ENCODE measurements at places on chromosomes 3 and 15. TPM values are rescaled to one million over a fixed set of nuclear protein-coding genes. Genes with fewer than 3 reads are reported as not detected.

- no peak for DNase-seq
These were observed 22.9 kb downstream of the FYCO1 start for GRCh38 chr3:45972534-45973402.

DNA sequence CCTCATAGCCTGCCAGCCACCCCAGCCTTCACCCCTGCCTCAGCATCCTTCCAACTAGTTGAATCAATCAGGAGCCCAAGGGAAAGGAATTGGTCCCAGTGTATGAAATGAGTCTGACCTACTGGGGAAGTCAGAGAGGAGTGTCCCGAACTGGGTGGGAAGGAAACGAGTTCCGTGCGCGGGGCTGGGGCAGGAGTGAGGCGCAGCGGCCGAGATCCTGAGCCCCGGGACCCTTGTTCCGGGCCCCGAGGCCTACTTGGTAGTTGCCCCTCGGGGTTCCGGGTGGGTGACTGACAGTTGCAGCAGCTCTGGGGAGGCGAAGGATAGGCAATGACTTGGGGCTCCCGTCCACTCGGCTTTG, 1.1 kb upstream of the PLCL2 start:
- DNase-seq = no peak

- no peak for DNase-seq
These were observed 38.2 kb downstream of the ABHD5 start for GRCh38 chr3:43728947-43729346.

- DNase-seq = no peak
These were observed 13.8 kb upstream of the TEX264 start for GRCh38 chr3:51657234-51657633.

DNA sequence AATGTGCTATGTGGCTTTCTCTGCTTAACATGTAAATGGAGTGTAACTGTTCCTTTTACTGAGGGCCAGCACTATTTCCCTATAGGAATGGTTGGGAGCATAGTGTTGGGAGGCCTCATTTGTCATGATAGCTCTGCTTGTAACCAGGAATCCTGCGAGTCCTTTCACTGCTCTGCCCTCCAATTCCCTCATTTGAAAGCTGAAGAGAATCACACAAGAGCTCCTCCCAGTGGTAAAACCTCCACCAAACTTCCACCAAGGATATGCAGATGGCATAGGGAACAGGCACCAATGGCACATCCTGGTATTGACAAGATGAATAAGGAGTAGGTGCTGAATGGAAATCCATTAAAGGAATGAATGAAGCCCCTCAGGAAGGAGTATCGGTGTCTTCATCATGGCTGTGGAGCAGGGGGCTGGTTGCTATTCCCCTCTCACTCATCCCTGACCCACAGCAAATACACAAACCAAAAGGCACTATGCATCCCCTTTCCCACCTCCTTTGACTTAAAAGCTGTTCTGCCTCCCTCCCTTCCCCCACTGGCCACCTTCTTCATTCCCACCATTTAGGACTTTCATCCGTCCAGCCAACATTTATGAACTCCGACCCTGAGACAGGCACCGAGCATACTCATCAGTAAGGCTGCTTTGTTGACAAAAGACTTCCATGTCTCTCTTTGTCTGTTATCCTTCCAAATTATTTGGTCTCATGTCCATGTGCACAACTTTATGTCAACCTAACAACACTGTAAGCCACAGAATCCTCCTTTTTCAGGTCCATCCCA, 560.8 kb downstream of the FOXP1 start:
- no peak for DNase-seq

- DNase-seq = no peak
These were observed 199.6 kb upstream of the EIF1B start for GRCh38 chr3:40109641-40110490.

GRCh38 chr3:193829781-193830180, 236.8 kb downstream of the OPA1 start:
- DNase-seq = no peak

DNA sequence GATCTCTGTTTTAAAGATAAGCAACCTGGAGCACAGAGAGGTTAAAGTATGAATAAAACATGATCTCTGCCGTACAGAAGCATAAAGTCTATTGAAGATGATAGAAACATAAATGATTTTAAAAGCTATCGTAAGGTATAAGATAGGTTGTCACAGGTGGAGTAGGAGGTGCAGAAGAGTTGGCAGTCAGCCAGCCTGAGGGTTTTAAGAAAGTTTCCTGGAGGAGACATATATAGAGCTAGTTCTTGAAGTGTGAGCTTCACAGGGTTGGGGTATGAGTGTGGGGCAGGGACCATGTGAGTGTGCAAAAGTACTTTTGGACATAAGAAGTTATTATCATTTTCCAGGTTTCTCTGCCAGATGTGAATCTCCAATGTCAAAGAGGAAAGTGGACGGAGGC, 3.9 kb upstream of the FGF12 start:
- peak; percentile 36 for DNase-seq

- no peak for DNase-seq
These were observed 320.6 kb upstream of the KCNH8 start for GRCh38 chr3:18827664-18828063.

DNA sequence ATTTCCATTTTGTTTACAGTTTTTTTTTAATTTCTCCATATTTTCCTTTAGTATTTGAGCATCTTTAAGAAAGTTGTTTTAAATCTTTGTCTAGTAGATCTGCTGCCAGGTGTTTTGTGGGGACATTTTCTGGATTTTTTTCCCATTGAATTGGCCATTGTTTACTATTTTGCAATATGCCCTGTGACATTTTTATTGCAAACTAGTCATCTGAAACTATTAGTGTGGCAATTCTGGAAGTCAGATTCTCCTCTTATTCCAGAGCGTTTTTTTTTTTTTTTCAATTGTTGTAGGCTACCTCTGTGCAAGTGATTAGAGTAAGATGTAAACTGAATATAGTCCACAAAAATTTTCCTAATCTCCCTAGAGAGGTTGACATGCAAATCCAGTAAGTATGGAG, 334.2 kb downstream of the PYDC2 start:
- DNase-seq = no peak

GRCh38 chr15:92808598-92809063, 91.5 kb upstream of the CHD2 start:
- DNase-seq = peak; percentile 86

DNA sequence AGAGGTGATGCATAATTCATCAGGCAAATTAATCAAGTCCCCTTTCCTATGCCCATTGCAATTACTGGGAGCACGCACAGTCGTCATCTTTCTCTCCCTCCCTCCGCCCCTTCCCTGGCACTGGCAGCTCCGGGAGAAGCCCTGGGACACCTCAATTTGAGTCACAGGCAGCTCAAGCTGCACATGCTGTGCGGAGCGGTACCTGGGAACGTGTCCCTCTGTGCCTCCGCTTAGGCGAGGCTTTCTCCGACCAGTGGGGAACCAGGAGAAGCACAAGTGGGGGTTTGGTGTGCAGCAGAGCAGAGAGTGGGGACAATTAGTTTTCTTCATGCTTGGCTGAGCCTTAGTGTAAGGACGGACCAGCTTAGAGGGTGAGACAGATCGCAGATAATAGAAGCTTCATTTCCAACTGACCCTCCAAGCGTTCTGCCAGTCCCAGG, 88.3 kb downstream of the SOX14 start:
- no peak for DNase-seq

- no peak for DNase-seq
These were observed 31.8 kb downstream of the PCSK6 start for GRCh38 chr15:101457696-101458095.

- no peak for DNase-seq
These were observed 23.7 kb downstream of the NEK10 start for GRCh38 chr3:27345493-27345892.

GRCh38 chr3:55482496-55483195, 4.5 kb downstream of the WNT5A start:
- DNase-seq = no peak

- no peak for DNase-seq
These were observed 186.0 kb downstream of the TNIK start for GRCh38 chr3:171274222-171274621.

GRCh38 chr3:14899993-14900618, 47.3 kb upstream of the NR2C2 start:
- DNase-seq = no peak

DNA sequence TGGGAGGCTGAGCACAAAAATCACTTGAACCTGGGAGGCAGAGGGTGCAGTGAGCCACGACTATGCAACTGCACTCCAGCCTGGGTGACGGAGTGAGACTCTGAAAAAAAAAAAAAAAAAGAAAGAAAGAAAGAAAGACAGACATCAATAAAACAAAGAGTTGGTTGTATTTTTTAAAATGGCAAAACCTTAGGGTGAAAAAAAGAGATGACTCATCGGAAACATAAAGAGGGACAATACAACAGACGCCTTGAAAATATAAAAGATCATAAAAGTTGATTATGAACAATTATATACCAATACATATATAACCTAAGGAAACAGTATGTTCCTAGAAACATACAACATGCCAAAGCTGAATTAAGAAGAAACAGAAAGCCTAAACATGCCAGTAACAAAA, 92.8 kb downstream of the SCAPER start:
- no peak for DNase-seq

DNA sequence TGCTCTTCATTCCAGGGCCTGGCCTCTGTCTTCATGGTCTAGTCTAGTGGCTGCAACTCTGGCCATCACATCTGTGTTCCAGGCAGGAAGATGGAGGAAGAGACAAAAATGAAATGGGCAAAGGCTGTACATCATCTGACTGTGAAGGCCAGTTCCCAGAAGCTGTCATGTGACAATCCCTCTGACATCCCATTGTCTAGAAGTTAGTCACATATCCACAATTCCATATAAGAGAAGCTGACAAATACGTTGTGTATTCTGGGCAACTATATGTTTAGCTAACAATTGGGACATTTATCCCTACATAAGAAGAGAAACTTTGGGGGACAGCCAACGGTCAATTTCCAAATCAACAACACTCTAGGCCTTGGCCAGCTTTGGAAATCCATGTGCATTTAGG, 34.5 kb upstream of the C3orf70 start:
- DNase-seq = no peak

DNA sequence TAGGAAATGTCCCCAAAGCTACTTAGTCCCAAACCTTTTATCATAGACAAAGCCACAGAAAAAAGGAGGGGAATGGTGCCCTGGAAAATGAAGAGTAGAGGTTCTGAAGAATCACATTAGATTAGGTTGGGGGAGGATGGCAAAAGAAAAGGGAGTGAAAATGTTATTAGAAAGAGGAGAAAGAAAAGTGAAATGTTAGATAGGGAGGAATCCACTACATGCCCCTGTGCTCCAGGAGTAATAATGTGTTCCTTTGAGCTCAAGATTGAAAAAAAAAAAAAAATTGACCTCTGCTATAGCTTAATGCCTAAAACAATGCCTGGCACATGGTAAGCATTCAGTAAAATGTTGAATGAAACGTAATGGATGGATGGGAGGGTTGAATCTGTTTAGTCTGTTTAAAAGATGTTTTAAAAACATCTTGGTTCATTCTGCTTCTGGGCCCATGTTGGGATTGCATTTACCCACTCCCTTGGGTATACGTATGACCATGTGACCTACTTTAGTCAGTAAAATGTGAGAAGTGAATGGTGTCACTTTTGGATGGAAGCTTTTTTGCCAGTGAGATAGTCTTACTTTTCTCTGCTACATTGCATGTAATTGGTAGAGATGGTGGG, 19.0 kb downstream of the MAPK6 start:
- no peak for DNase-seq

- DNase-seq = no peak
These were observed 76.7 kb downstream of the FLNB start for GRCh38 chr3:58084788-58085543.

DNA sequence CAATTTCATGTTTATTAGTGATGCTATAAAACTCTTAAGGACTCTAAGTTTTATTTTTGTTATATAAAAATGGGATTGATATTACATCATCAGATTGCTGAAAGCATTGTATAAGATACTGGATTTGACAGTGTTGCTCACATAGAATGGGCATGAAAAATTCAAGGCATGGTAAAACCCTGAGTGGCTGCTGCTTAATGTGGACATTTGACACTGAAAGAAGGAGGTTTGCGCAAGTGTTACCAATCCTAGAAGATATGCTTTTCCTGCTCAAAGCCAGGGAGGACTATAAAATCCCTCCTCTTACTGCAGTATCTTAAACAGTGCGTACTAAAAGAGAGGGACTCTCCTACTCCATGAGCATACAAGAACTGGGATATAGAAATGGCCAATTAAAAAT, 65.8 kb upstream of the PTX3 start:
- DNase-seq = no peak

GRCh38 chr15:68989541-68990230, 24.8 kb upstream of the NOX5 start:
- DNase-seq = no peak

DNA sequence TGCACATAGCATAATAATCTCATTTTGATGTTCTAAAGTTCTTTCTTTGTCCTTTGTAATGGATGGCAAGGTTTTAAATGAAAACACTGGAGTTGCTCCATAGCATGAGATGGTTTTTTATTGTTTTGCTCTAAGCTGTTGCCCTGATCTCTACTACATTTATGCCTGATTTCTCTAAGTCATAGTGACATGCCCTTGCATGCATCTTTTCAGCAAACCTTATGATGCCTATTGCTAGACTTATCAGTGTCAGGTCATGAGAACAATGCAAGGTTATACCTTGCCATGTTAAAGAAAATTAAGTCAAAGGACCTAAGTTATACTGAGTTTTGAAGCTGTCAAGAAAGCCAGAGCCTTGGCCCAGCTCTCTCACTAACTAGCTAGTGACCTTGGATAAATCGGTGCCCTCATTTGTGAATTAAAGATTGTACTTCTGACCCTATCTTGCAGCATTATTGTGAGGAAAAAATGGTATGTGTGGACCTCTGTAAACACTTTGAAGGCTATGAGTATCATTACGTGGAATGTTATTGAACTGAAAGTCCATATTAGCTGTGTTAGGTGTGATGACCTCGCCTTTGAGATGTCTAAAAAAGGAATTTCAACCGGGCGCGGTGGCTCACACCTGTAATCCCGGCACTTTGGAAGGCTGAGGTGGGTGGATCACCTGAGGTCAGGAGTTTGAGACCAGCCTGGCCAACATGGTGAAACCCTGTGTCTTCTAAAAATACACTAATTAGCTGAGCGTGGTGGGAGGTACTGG, 256.4 kb upstream of the UBE2E1 start:
- DNase-seq = no peak

GRCh38 chr15:29750754-29751153, 71.5 kb downstream of the TJP1 start:
- no peak for DNase-seq

The NPAP1 gene
- total RNA-seq = not detected

The ASTE1 gene
- total RNA-seq = 5.6 TPM

The ST8SIA2 gene
- not detected for total RNA-seq

The WDR93 gene
- not detected for total RNA-seq

The CFAP100 gene
- total RNA-seq = not detected

The WNT5A gene
- total RNA-seq = 6.7 TPM

The KLHDC8B gene
- 29.8 TPM for total RNA-seq

The P2RY14 gene
- 5.3 TPM for total RNA-seq

The DUOXA1 gene
- total RNA-seq = 5.3 TPM

The CLDN16 gene
- total RNA-seq = not detected

The TLR9 gene
- total RNA-seq = 0.52 TPM

The RAD18 gene
- 8.1 TPM for total RNA-seq

The CD276 gene
- total RNA-seq = 137 TPM

The MRAS gene
- 102 TPM for total RNA-seq

The NANOGP8 gene
- 0.48 TPM for total RNA-seq

Data from posterior vena cava (tissue), 2 donors.